ENCODE measurements at places on chromosomes 2 and 18.
A peak's percentile ranks its signal among the peaks of the same experiment; 100 is the strongest.

DNA sequence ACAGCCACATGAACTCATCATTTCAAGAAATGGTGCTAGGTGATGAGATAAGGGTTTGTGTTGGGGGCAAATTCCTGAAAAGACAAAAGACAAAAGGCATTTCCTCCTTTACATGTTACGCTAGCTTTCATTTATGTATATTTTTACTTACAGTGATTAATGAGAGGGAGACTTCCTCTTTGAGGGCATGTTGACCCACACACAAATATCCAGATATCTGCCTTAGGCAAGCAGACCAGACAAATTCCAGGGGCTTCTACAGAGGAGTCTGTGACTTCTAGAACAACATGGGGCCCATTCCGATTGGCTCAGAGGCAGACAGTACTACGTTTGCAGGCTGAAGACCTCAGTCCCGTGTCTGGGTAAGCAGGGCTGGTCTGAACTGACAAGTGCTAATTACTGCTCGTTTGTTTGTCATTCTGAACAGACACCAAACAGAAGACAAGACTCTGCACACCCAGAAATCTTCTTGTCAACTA lies 74.8 kb upstream of the ST6GAL2 start:
- no peak for DNase-seq

GRCh38 chr2:31241625-31242270 lies 7.8 kb downstream of the EHD3 start:
- DNase-seq, result no peak

DNA sequence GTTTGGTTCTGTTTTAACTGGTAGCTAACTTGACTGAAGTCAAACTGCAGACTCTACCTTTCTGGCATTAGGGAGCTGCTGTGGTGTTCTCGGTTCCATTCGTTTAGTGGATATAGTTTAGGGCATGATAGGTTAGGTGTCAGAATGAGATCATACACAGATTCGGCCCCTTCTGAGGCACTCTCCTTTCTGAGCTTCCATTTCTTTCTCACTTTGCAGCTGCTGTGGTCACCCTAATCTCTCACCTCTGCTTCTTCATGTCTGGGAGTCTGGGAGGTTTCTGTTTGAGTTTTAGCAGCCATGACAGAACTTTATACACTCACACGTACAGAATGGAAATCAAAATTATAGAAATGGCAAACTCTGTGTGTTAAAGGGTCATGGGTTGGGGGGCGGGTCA lies 122.8 kb downstream of the ATP9B start:
- DNase-seq, result no peak

DNA sequence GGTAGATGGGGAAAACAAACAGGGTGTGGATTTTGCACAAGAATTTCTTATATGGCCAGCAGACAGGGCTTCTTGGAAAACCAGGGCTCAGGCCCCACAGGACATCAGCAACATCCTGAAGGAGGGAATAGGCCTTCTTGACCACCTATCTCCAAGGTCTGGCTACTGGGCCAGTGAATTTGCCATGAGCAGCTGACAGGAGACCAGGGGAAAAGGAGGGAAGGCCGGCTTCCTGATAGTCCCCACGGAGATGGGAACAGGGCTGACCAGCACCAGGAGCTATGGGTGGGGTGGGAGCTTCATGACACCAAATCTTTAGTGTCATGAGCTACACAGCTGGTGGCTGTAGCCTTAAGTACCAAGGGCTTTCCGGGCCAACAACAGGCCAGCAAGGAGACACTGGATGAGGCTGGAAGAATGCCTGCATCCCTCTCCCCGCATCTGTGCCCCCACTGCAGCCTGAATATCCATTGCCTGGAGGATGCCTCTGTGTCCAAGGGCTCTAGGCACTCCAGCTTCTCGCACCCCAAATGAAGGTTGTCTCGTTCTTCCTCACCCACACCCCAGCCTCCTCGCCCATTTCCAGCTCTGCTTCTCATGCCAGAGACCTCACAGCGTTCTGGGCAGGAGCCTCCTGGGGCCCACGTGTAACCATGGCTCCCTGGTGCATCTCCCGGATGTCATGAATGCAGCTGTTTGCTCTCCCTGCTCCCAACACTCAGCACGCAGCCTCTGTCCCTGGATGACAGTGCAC lies 74.8 kb downstream of the EMX1 start:
- DNase-seq, result no peak

DNA sequence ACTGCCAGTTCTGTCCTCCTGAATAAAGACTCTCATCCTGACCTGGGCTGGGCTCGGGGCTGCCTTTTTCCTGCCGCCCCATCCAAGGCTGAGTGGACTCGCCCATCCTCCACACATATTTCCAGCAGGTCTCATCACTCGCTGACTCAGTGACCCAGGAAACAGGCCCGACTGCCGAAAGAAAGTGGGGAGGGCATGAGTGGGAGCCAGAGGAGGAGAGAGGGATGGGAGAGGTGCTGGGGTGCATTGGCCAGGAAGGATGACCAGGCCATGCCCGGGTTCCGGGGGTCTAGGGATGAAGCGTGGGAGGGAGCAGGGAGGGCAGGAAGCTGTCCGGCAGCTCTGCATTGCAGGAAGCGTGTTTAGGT lies 66.7 kb downstream of the TWIST2 start:
- no peak for DNase-seq

DNA sequence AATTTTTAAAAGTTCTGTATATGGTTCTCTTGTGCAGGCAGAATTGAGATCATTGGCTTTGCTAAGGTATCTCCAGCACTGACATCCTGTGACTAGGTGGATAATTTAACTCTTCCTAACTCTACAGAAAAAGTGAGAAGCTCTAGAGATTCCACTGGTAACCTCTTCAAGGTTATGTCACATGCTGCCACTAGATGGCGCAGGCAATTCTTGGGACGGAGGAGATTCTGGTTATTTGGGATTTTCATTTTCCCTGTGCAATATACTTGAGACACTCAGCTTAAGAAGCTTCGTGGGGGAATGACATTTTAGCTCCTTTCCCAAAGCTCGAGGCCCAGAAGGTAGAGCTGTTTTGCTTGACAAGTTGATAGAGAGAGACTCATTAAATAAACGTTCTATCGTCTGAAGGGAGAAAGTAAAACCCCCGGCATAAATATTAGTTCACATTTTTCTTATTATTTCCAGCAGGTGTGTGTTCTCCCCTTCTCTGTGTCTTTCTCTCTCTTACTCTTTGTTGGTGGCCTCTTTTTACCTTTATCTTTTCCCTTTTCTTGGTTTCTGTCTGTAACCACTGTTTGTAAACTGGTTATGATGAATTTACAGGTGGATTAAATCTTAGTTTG lies 26.6 kb upstream of the LANCL1 start:
- peak; percentile 20 for DNase-seq

DNA sequence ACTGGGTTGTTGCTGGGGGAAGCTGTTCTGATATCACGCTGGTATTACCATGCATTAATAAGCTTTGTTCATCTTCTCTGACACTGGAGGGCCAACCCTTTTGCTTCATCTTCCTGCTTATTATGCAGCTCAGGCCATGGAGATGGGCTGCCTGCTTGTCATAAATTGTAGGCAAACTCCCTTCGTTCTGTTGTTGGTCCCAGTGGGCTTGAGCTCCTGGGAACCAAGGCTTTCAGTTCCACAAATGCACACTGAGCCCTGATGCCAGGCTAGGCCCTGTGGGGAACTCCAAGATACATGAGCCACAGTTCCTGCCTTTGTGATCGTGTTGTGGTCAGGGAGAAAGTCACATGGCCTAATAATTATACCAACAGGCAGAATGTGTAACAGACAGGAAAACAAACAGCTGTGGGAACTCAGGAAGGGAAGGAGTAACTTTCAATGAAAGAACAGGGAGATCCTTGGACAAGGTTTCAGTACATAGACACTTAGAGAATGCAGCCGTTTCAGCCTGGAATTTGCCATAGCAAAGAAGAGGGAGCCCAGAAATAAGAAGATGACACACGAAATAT lies 49.0 kb upstream of the BCL2L11 start:
- DNase-seq, result no peak

DNA sequence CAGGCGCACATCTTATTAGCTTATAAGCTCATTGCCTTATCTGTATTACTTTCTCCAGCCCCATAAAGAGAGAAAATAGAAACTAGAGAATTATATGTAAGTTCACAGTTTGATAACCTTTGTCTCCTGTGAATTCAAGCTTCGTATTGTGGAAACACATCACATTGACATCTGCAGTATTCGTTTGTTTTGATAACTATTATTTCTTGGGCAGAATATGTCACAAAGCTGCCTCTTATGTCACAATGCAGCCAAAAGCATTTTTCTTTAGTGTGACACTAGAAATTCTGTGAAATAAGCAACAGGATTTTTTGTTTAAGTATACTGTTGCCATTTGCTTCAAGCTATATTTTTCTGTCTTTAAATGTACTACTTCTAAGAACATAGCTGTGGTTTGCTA lies 221.5 kb downstream of the DOK6 start:
- no peak for DNase-seq

- no peak for DNase-seq
These were observed 91.5 kb downstream of the CCBE1 start for GRCh38 chr18:59605633-59606192.

DNA sequence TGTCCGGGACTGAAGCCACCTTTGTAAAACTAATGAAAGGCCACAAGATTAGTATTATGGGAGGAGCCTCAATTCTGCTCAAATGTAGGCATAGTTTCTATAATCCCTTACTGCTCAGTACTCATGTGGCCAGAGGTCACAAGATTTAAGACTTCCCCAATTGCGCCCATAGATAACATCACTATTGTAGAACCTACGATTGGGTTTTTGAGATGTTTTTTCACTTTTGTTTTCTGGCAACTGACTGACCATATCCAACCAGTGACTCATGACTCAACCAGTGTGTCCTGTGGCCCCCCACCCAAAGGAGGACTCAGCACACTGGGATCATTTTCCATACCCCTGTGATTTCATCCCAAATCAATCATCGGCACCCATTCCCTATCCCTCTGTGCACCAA lies 15.2 kb upstream of the TSPYL6 start:
- no peak for DNase-seq

- DNase-seq, result no peak
These were observed 144.6 kb upstream of the SATB2 start for GRCh38 chr2:199602271-199602895.
